Activated CD8-positive, alpha-beta memory T cell treated with anti-CD3 and anti-CD28 coated beads for 48 hours (primary cell): ENCODE measurements at places on chromosomes 3 and 15.

GRCh38 chr15:57460208-57460816 lies 84.0 kb downstream of the CGNL1 start:
- DNase-seq = no peak

GRCh38 chr3:113035387-113035982 lies 44.7 kb downstream of the GTPBP8 start:
- DNase-seq = no peak

DNA sequence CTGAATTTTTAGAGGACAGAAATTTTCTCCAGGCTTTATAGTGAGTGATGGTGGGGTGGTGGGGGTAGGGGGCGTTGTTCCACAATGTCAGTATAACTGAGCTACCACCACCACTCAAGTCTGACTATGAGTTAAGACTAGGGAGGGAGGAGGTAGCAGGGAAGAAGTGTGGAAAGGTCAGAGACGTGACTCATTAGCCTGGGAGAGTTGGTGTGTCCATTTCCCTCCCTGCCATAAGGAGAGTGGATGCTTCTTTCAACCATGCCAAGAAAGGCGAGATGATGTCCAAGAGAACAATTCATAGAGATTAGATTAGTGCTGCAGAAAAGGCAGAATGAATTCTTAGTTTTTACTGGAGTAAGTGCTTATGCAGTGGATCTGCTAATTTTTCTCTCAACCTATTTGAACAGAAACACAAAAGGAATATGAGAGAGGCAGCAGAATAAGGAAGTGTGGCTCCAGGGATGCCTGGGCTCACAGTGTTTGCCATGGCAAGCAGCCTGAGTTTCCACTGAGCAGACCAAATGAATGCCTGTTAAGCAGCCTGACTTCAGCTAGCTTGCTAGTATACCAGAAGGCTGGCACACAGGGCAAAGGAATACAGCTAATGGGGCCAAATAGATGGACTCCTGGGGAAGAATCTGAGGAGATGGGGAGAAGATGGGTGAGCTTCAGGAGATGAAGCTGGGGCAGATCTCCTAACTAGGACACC lies 708.9 kb downstream of the NTRK3 start:
- no peak for DNase-seq

DNA sequence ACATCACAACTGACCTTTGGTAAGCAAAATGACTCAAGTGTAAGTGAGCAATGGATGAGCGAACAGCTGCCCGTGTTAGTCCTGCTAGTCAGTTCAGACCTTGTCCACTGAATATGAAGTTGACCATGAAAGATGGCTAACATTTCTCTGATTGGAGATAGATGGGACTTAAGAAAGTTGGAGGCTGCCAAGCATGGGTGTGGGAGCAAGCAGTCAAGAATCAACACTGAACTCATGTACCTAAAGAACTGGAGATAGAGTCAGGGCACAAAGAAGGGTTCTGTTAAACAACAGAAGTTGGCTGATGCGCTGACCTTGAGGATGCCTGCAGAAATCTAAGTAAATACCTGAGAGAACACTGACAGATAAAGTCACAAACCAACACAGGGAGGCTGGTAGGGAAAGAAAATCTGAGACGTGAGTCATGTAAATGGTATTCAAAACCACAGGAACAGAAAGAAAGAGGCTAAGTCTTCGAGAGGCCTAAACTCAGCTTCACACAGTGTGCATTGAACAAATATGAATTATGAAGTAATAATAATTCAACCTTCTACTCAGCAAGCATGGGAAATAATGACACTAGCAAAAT lies 30.7 kb upstream of the ANPEP start:
- DNase-seq = no peak

DNA sequence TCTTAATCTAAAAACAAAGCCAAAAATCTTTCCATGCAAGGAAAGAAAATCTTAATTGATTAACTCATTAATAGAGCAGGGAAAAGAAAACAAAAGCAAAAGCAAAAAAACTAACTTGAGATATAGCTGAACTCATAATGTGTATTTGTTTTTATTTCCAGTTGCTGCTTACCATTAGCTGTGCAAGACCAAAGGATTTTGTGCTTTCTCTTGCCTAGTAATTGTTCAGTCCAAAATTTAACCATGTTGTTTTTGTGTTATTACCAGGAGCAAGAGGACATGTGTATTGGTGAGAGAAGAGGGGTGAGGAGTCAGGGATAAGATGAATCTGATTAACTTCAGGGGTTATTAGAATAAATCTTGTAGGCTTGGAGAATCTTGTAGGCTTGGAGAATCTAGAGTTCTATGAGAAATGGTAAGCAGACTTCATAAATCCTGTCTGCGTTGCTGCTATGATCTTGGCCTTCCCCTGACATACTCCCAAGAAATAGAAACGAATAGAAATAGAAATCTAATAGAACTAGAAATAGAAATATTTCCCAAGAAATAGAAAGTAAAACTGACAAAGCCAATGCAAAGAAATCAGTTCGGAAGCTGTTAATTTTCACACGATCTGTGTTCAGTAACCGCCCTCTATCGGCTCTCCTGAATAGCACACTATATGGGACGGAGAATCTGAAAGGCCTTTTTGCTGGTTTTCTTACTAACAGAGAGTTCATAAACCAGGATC lies 72.6 kb upstream of the TNFSF10 start:
- DNase-seq = no peak

DNA sequence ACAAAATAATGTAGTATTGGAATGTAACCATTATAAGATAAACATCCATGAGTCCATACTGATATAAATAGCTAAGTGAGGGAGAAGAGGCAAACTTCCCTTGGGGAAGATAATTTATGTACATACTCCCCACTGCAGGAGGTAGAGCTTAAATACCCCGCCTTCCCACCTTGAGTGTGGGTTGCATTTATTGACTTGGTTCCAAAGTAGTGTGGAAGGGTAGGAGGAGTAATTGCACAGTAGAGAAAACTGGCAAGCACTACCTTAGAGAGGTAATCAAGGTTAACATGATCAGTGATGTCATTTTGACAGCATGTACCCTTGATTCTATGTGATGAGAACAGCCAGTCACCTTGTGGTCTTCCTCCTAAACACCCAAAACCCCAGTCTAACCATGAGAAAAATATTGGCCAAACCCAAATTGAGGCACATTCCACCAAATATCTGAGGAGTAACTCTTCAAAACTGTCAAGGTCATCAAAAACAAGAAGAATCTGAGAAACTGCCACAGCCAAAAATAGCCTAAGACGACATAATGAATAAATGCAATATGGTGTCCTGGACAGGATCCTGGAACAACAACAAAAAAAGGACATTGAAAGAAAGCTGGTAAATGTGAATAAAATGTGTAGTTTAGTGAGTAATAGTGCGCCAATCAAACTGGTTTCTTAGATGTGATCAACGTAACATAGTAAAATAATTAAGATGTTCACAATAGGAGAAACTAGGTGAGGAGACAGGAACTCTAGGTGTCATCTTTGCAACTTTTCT lies 774 bp upstream of the CNOT10 start:
- no peak for DNase-seq

GRCh38 chr3:43606284-43606683 lies 15.5 kb downstream of the ANO10 start:
- DNase-seq = no peak

- no peak for DNase-seq
Measured at GRCh38 chr3:73207946-73208440, 146.5 kb downstream of the EBLN2 start.

DNA sequence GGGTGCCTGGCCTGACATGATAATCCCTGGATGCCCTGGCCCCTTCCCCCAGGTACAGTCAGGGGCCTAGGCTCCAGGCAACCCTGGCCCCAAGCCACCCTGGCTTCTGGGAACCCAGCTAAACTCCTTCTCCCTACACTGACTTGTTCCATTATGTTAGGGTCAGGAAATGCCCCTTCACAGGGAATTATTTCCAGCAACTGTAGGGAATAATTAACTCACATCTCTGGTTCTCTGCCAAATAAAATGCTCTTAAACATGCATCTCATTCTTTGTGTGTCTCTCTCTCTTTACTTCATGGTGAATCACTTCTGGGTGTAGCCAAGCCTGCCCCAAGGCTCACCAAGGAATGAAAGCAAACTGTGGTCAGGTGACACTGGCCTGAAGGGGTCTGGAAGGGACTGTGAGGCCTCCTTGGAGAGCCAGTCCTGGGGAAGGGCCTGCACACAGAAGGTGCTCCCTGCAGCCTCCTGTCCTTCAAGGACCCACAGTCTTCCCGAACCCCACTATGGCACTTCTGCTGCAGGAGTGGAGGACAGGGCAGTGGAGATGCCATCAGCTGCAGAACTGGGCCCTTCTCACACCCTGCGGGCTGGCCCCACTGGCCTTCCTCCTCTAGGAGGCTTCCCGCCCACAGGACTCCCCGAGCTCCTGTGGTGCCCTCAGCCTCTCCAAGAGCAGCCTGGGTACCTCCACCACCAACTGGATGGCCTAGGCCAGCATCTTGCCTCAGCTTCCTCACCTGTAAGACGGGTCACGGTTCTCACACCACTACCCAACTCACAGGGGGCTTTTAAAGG lies 17.6 kb downstream of the TKT start:
- DNase-seq = no peak

DNA sequence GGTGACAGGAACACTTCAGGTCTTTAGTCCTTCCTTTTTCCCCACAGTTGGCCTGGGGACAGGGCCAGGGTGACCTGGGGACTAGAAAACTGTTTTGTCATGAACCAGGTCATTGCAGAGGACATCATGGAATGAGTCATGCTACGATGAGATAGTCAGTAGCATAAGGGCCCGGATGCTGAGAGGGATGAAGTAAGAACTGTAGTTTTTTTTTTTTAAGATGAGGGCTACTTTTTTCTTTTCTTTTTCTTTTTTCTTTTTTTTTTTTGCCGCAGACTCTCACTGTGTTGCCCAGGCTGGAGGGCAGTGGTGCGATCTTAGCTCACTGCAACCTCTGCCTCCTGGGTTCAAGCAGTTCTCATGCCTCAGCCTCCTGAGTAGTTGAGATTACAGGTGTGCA lies 8.0 kb downstream of the MAP2K5 start:
- DNase-seq = no peak

DNA sequence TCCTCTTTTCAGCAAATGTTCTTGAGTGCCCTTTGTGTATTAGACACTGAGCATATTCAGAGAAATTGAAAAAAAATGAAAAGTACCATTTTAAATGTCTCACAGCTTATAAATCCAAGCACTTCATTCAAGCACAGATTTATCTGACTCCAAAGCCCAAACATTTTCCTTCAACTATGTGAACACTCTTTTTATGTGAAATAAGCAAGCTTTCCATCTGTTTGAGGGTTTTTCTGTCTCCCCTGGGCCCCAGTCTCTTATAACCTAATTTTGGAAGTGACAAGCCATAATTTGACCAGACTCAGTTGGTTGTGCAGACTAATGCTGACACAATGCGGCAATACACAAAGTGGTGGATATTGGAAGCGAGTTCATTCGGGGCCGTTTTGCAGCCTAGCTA lies 170.3 kb downstream of the CNTN6 start:
- DNase-seq = no peak

GRCh38 chr3:33426068-33426467 lies 14.1 kb downstream of the UBP1 start:
- DNase-seq = no peak

- DNase-seq = no peak
Measured at GRCh38 chr15:96262097-96262496, 68.4 kb upstream of the NR2F2 start.

DNA sequence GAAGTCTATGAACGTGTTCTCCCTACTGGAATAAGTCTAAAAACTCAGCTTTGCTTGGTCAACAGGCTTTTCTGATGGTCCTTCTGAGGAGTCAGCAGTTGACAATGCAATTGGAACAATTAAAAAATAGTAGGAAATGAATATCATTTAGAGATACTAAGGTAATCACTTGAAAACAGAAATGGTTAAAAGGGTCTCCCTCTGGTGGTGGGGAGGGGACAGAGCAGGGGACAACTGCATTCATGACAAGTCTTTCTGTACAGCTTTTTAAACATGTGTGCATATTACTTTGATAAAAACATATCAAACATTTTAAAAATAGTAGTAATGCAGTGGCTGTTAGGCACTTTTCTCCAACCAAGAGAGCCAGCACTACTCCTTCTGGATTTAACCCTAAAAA lies 119.9 kb upstream of the FHIT start:
- no peak for DNase-seq

- DNase-seq = no peak
Measured at GRCh38 chr3:61277411-61277810, 26.2 kb upstream of the FHIT start.

DNA sequence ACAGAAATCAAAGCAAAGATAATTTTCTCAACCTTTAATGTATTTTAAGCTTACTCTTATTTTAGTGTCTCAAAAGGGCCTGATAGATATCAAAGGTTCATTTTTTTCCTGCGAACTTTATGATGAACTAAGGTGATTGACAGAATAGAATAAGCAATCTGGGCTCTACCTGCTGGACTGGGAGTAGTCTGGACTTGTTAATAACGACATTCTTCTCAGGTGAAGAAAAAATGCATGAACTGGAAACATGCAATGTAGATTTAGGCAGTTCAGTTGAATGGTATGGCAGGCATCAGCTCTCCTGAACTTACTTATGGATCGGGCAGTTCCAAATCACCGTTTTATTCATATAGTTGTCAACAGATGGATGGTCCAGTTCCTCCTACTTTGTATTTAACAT lies 189.7 kb upstream of the ZBTB20 start:
- no peak for DNase-seq

- DNase-seq = no peak
Measured at GRCh38 chr3:186401556-186401955, 39.5 kb upstream of the DGKG start.

GRCh38 chr15:101126618-101127505 lies 125.0 kb downstream of the CHSY1 start:
- DNase-seq = no peak

GRCh38 chr15:100569391-100569790 lies 32.6 kb downstream of the LINS1 start:
- no peak for DNase-seq

- DNase-seq = no peak
Measured at GRCh38 chr15:89299896-89300295, 34.7 kb downstream of the POLG start.

GRCh38 chr3:14125193-14126016 lies 553 bp downstream of the TMEM43 start:
- no peak for DNase-seq
